ENCODE measurements at places on chromosomes 7 and 10.

DNA sequence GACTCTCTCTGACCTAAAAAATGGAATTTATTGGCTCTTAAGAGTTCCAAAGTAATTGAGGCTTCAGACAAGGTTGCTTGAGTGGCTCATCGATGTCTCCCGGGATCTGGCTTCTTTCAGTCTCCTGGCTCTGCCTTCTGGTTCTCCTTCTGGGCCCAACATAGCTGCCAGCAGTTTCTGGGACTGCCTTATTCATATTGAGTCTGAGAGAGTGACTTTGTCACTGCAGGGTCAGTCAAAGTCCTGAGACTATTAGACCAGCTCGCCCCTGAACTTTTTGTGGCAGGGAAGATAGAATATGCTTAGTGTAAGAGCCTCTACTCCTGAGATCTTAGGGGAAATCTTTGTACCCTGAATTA is 94.0 kb downstream of the MMRN2 start:
- no peak for DNase-seq

DNA sequence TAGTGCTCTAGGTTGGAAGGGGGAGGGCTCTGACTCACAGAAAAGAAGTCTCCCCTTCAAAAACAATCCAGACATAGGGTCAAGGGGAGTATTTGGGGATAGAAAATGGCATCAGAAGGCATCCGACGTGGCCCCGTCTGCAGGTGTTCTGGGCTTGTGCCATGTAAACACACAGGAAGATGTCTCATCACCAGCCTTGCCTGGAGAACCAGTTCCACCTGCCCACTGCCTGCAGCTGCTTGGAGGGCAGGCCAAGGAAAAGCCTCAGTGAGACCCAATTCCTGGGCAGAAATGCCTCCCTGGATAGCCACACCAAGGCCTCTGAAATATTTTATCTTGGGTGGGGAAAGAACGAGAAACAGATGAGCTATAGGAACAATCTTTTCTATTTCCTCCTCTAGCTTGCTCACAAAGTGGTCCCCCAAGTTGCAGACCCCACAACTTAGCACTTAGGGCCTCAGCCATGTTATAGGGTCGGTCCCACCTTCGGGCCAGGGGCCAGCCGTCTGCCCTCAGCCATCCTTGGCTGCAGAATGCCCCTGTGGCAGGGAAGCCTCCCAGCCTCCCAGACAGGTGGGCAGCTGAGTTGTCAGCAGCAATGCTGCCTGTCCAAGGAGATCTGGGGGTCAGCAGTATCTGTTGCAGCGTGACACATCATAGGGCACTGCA is 54.3 kb upstream of the ECHDC3 start:
- DNase-seq, result no peak

DNA sequence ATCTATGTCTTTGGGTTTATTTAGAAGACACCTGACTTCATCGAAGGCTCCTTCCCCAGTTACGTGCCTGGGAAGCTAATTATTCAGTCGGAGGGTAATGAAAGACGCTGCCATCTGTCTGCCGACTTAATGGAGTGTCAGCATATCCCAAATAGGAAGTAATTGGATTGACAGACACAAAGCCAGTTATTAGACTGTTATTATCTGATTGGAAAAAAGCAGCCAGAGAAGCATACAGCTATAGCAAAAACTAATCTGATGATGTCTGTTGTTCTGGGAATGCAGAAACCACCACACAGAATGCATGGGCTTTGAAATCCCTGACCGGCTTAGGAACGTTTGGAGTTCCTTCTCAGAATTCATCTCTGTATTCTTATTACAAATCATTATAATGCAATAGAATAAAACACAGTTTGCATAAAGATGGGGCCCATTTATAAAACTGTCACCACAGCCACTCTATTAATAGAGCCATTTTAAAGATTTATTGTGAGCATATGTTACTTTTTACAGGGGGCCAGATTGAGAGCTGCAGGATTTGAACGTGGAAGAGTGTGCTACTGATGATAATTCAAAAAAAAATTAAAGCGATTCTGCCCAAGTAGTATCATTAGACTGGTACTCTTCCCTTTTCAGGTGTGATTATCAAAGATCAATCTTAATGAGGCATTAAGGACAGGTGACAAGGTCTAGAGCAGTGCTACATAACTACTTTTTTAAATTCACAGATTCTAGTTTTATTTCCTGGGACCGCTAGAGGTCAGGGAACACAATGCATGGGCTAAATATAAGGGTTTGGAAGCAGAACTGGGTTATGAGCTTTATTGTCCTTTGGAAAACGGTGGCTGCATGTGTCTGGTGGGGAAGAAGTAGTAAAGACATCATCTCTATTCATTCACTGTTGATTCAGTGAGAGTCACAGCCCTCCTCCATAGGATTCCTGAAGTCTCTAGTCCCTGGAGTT is 330.1 kb upstream of the LRGUK start:
- no peak for DNase-seq

GRCh38 chr10:62433181-62433692 is 59.1 kb downstream of the ZNF365 start:
- DNase-seq, result no peak

- DNase-seq, result no peak
Measured at GRCh38 chr10:20714979-20715378, 182.1 kb downstream of the NEBL start.

- no peak for DNase-seq
Measured at GRCh38 chr7:155660059-155660757, 15.7 kb downstream of the RBM33 start.

DNA sequence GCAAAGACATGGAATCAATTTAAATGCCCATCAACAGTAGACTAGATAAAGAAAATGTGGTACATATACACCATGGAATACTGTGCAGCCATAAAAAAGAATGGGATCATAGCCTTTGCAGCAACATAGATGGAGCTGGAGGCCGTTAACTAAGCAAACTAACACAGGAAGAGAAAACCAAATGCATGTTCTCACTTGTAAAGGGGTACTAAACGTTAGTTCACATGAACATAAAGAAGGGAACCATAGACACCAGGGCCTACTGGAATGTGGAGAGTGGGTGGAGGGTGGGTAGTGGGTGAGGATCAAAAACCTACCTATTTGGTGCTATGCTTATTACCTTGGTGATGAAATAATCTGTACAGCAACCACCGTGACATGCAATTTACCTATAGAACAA is 78.4 kb upstream of the GSDME start:
- no peak for DNase-seq

- peak; percentile 54 for DNase-seq
Measured at GRCh38 chr10:27241010-27241651, 534 bp upstream of the ACBD5 start.

- DNase-seq, result no peak
Measured at GRCh38 chr10:129958148-129958628, 5.9 kb downstream of the EBF3 start.

GRCh38 chr7:55469721-55470120 is 102.6 kb downstream of the VOPP1 start:
- DNase-seq, result no peak

DNA sequence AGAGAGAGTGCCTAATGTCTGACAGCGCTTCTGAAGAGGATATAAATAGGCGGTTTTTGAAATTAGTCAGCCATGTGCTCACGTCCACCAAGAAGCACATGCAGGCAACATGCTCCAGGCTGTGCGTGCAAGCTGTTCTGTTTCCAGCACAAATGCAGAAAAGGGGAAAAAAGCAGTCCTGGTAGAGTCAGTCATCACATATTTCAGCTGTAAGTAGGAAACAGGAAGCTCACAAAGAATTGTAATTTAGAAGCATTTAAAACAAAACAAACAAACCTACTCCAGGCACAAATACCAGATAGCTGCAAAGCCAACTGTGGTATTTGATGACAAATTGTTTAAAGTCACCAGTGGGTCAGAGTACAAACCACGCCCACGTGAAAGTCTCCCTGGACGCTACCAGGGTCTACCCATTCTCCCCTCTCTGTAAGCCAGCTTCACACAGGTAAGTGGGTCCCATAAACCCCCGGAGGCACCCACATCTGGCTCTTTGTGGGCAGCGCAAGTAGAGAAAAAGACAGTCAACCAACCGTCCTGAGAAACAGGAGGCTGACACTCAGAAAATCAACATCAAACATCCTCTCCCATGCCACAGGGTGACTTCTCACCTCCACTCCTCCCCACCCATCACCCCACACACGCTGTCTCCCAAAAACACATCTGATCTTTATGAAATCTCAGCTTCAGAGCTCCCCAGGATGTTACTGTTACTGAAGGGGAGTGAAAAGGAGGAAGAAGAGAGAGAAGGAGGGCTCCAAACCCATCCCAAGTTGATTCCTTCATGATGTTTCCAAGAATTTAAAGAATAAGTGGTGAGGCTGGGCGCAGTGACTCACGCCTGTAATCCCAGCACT is 186.4 kb downstream of the FAM107B start:
- DNase-seq, result no peak

DNA sequence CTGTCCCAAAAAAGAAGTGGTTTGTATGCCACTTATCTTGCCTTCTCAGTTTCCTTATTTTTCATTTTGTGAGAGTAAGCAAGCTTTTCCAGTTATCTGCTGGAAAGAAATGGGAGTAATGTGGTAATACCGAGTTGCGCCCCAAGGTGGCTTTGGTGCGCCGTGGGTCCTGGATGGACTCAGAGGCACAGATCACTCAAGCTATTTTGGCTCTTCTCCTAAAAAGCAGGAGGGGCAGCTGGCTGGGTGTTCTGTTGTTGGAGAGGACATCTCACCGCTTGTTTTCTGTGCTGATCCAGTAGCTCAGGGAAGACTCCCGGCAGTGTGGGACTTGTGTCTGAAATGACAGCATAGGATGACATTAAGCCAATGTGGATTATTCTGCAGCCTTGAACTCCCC is 16.4 kb downstream of the PRKRIP1 start:
- DNase-seq, result no peak

DNA sequence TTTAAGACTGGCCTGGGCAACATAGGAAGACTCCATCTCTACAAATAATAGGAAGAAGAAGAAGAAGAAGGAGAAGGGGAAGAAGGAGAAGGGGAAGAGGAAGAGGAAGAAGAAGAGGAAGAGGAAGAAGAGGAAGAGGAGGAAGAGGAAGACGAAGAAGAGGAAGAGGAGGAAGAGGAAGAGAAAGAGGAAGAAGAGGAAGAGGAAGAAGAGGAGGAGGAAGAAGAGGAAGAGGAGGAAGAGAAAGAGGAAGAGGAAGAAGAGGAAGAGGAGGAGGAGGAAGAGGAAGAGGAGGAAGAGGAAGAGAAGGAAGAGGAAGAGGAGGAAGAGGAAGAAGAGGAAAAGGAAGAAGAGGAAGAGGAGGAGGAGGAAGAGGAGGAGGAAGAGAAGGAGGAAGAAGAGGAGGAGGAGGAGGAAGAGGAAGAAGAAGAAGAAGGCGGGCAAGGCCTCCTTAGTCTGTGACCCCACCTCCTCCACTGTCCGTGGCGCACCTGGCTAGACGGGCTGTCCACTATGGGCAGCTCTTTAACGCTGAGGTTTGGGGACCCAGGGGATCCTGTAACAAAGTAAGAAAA is 28.8 kb upstream of the ZFAND2A start:
- no peak for DNase-seq

GRCh38 chr10:129466703-129467358 is at the start of gene MGMT:
Gene MGMT, plus strand, starts transcription at chr10:129467241.
- peak; percentile 98 for DNase-seq

DNA sequence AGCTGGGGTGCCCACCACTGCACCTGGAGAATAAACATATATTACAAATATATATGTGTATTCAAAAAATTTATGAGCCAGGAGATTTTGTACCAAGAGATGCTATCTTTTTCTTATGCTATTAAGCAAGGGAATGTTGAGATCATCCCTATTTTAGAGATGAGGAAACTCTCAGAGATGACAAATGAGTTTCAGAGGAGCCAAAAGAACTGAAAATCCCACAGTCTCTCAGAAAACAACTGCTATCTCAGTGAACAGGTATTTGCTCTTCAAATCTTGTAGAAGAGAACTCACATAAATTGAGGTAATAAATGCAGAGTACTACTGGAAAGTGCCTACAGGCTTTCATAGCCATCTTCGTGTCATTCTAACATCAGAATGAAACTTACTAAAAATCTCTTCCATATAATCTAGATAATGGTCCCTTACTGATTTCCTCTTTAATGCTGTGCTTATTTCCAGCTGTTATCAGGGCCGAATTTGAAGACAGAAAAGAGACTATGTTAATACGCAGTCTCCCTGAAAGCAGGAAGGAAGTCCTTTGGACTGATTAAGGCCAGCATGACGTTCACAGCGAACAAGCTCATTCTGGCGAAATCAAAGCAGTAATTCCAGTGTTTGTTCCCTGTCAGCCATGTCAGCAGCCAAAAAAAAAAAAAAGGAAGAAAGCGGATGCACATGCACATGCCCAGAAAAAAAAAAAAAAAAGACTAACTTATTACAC is 29.4 kb upstream of the ANAPC16 start:
- DNase-seq, result no peak

DNA sequence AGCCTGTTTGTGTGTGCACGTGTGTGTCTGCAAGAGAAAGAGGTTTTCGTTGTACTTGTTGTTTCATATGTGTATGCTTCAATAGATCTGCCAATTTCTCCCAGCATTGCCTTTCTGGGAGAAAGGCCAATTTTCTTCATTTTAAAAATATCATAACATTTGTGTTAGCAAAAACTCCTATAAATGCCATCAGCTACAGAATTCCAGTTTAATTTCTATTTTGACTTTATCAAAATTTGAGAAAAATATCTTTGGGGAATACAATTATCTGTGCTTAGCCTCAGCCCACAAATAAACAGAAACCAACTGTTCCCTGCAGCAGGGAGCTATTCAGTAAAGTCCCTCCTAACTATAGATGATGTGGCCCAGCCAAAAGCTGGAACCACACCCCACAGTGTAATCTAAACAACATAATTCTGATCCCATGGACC is 68.3 kb upstream of the MGMT start:
- no peak for DNase-seq

DNA sequence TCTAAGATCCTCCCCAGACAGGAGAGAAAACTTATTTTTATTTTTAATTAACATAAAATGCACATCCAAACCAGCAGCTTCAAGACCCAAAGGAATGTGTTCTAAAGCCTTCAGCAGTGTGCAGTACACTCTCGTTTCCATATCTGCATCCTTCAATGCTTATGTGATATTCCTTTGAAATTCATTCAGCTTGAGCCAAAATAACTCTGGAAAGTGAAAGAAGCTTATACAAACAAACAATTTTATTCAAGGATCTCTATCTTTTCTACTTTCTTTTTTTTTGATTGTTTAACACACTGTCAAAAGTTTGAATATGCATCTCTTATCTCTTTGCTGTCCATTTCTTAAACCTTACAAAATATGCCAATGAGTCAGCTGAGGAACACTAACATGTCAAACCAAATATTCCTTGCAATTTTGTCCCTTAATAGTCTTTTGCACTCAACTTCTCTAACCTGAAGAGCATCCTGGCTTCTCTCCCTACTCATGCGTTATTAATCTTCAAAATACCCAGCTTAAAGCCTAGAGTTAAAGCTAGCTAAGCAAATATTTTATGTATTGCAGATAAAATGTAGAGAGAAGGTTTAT is 124.3 kb downstream of the THSD7A start:
- no peak for DNase-seq

- DNase-seq, result no peak
Measured at GRCh38 chr7:14837216-14837615, 65.3 kb downstream of the DGKB start.

GRCh38 chr10:35420827-35421552 is 84.7 kb downstream of the CCNY start:
- DNase-seq, result no peak

Measured in germinal center (tissue), 1 donor.